Progenitor cell of endocrine pancreas (in vitro differentiated cells): ENCODE measurements at places on chromosomes 5 and 9. TPM values are rescaled to one million over a fixed set of nuclear protein-coding genes. Genes with fewer than 3 reads are reported as not detected.

DNA sequence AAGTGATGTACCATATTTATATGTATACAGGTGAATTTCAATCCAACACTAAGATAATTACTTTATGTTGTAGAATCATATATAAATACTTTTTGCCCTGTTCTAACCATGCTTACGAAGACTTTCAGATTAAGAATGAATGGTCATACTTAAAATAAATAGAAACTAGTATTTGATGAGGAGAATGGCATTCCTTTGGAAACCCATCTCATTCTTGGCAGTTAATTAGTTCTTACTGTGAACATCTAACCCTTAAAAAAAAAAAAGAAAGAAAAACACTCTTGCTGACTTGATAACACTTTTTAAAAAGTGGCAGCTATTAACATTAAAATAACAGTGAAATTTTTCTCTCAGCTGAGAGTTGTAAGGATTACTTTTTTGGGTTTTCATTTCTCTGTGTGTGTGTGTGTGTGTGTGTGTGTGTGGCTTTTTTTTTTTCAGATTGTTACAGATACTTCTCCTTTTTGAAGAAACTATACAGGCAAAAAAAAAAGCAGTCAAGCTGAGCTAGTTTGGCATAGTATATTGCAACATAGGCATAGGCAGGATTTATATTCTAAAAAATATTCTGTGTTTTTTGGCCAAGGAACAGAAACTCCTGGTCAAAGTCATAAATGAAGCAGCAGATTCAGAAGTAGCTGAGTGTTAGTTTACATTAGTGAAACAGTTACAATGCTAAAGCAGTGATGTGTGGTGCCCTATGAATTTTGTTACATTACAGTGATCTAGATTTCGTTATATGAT, 163.5 kb downstream of the CD180 start:
- H3K27ac ChIP-seq, result no peak overlapping the region
- peaks cover 37% of the 10 kb centered on the region for H3K4me1 ChIP-seq
- H3K4me3 ChIP-seq, result no peak overlapping the region
- no peaks in the 10 kb centered on the region for H3K36me3 ChIP-seq
- DNase-seq, result no peak
- H3K27me3 ChIP-seq, result no peaks in the 10 kb centered on the region

GRCh38 chr5:76439929-76440328, 36.8 kb downstream of the IQGAP2 start:
- no peaks in the 10 kb centered on the region for H3K4me1 ChIP-seq
- H3K27me3 ChIP-seq, result no peaks in the 10 kb centered on the region
- no peak for DNase-seq
- no peak overlapping the region for H3K27ac ChIP-seq

- H3K4me1 ChIP-seq, result peaks cover 14% of the 10 kb centered on the region
- DNase-seq, result no peak
- no peaks in the 10 kb centered on the region for H3K27me3 ChIP-seq
- peaks cover 3% of the 10 kb centered on the region for H3K36me3 ChIP-seq
- no peak overlapping the region for H3K4me3 ChIP-seq
These were observed 246.8 kb downstream of the ARHGAP26 start for GRCh38 chr5:143016777-143017516.

GRCh38 chr5:123174916-123175481, 86.0 kb downstream of the PRDM6 start:
- H3K27ac ChIP-seq, result no peak overlapping the region
- H3K4me1 ChIP-seq, result peaks cover 8% of the 10 kb centered on the region
- no peak for DNase-seq
- H3K36me3 ChIP-seq, result no peaks in the 10 kb centered on the region
- H3K4me3 ChIP-seq, result no peak overlapping the region

DNA sequence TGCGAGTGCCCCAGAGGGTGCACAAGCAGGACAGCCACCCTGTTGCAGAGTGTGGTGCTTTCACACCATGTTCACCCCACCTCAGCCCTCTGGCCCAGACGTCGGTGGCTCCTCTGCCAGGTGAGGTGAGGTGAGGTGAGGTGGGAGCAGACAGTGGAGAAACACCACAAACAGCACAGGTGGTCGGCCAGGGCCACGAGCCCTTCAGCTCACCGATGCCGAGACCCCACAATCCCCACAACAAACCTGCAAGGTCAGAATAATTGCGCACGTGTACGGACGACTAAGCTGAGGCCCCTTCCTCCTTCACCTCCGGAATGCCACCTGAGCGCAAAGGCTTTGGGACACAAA, 10.5 kb downstream of the BRD3 start:
- no peak for DNase-seq
- peaks cover 19% of the 10 kb centered on the region for H3K4me1 ChIP-seq
- peak overlapping the region; percentile 71 for H3K27ac ChIP-seq
- no peaks in the 10 kb centered on the region for H3K27me3 ChIP-seq
- H3K36me3 ChIP-seq, result no peaks in the 10 kb centered on the region
- no peak overlapping the region for H3K4me3 ChIP-seq

DNA sequence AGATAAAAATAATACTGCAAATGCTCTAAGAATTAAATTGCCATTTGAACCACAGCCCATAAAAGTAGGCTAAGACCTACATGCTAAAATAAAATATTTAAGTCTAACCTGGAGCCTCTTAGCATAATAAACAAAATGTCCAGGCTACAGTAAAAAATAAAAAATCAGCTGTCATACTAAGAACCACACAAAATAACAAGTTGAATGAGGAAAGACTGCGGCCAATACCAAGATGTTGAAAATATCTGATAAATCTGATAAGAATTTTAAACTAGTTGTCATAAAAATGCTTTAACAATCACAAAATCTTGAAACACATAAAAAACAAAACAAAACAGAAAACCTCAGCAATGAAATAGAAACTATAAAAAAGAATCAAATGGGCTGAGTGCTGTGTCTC, 336.9 kb upstream of the MSX2 start:
- H3K4me3 ChIP-seq, result no peak overlapping the region
- H3K27ac ChIP-seq, result no peak overlapping the region
- H3K4me1 ChIP-seq, result no peaks in the 10 kb centered on the region
- H3K27me3 ChIP-seq, result peaks cover 18% of the 10 kb centered on the region
- no peaks in the 10 kb centered on the region for H3K36me3 ChIP-seq
- DNase-seq, result no peak

- no peaks in the 10 kb centered on the region for H3K27me3 ChIP-seq
- no peak overlapping the region for H3K4me3 ChIP-seq
- no peaks in the 10 kb centered on the region for H3K36me3 ChIP-seq
- DNase-seq, result no peak
These were observed 300.8 kb downstream of the TRIM32 start for GRCh38 chr9:116987721-116988485.

- H3K4me1 ChIP-seq, result peaks cover 10% of the 10 kb centered on the region
- DNase-seq, result no peak
- no peaks in the 10 kb centered on the region for H3K36me3 ChIP-seq
These were observed 60.5 kb downstream of the SIL1 start for GRCh38 chr5:139137697-139138096.

GRCh38 chr5:176542135-176542595, 5.0 kb upstream of the RNF44 start:
- H3K4me1 ChIP-seq, result peaks cover 17% of the 10 kb centered on the region
- DNase-seq, result no peak
- peak overlapping the region; percentile 73 for H3K4me3 ChIP-seq
- no peaks in the 10 kb centered on the region for H3K36me3 ChIP-seq
- H3K27me3 ChIP-seq, result peaks cover 5% of the 10 kb centered on the region

DNA sequence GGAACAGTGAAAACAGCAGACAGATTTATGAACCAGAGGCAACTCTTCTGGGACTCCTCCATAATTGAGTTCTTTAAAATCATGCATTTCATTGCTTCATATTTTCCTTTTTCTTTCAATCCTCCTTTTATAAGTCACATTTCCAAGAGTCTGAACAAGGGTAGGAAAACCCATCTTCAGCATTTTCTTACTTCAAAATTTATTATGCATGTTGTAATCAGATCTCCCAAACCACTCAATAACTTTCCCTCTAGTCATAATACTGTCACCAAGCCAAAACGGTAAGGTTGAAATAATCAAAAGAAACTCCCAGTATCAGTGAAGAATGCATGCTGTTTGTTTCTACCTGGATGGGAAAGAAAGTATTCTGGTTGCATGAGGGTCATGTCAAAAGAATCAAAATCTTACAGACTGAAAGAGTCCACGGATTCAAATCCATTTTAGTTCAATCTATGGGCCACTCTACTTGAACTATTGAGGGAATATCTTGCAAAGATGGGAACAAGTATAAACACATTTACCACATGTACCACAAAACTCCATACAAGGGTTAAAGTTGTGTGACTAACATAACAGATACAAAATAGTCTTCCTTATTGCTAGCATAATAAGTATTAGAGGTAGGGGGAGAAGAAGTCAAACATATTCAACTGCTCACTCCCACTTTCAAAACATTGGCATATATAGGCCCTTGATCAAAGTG, 797.3 kb downstream of the MAT2B start:
- H3K36me3 ChIP-seq, result no peaks in the 10 kb centered on the region
- peaks cover 14% of the 10 kb centered on the region for H3K4me1 ChIP-seq
- H3K4me3 ChIP-seq, result no peak overlapping the region
- DNase-seq, result no peak
- H3K27ac ChIP-seq, result no peak overlapping the region

GRCh38 chr9:137278061-137278701, 655 bp downstream of the TOR4A start:
- H3K27ac ChIP-seq, result peak overlapping the region; percentile 45
- peaks cover 3% of the 10 kb centered on the region for H3K36me3 ChIP-seq
- peaks cover 19% of the 10 kb centered on the region for H3K4me1 ChIP-seq
- peaks cover 3% of the 10 kb centered on the region for H3K27me3 ChIP-seq
- peak overlapping the region; percentile 59 for H3K4me3 ChIP-seq
- DNase-seq, result no peak

GRCh38 chr9:6630502-6631206, 14.9 kb downstream of the GLDC start:
- H3K4me1 ChIP-seq, result no peaks in the 10 kb centered on the region
- peaks cover 6% of the 10 kb centered on the region for H3K27me3 ChIP-seq
- no peak overlapping the region for H3K27ac ChIP-seq

- H3K36me3 ChIP-seq, result no peaks in the 10 kb centered on the region
- H3K27ac ChIP-seq, result no peak overlapping the region
- H3K27me3 ChIP-seq, result no peaks in the 10 kb centered on the region
- DNase-seq, result no peak
- no peaks in the 10 kb centered on the region for H3K4me1 ChIP-seq
- H3K4me3 ChIP-seq, result no peak overlapping the region
These were observed 537.6 kb downstream of the ANXA1 start for GRCh38 chr9:73689051-73689870.

PCA3 gene
- 0.22 and 0.31 TPM in 2 replicates for total RNA-seq

NTRK2 gene
- 4.7 and 7.8 TPM in 2 replicates for total RNA-seq

PAXX gene
- 54.9 and 57.1 TPM in 2 replicates for total RNA-seq

SLC9A3 gene
- total RNA-seq, result 1.6 and 1.7 TPM in 2 replicates

C6 gene
- total RNA-seq, result 0.74 and 0.95 TPM in 2 replicates

F12 gene
- total RNA-seq, result 4.0 and 4.7 TPM in 2 replicates

TTC16 gene
- 0.07 TPM in 1 of 2 replicates, not detected in the other for total RNA-seq

FGFR4 gene
- total RNA-seq, result 244 and 258 TPM in 2 replicates

OTP gene
- total RNA-seq, result not detected in 2 replicates
